ENCODE measurements at places on chromosomes 7 and 10.

GRCh38 chr10:54983255-54983654, 182.2 kb upstream of the PCDH15 start:
- DNase-seq, result no peak

DNA sequence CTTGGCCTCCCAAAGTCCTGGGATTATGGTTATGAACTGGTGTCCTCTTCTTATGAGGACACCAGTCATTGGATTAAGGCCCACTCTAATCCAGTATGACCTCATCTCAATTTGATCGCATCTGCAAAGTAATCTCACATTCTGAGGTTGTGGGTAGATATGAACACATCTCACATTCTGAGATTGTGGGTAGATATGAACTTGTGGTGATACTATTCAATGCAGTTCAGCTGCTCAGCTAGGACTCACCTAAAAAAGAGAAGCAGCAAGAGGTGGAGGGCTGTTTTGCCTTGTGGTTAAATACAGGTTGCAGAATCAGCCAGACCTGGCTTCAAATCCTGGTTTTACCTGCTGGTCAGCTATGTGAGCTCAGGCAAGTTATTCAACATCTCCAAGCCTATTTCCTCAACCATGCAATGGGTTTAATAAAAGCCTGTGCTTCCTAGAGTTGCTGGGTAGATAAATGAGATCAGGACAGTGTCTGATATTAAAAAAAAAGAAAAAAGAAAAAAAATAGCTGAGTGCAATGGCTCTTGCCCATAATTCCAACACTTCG, 8.5 kb upstream of the BAG3 start:
- no peak for DNase-seq

DNA sequence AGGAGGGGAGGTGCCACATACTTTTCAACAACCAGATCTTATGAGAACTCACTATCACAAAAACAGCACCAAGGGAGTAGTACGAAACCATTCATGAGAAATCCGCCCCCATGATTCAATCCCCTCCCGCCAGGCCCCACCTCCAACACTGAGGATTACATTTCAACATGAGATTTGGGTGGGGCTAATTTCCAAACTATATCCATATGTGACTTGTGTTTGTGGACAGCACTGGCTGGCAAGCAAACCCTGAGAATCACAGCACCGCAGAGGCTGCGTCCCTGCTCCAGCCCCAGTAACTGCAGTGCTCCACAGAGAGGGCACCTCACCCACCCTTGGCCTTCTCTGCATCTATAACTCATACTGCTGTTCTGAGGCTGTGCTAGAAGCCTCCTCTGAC, 211.2 kb upstream of the PODXL start:
- DNase-seq, result no peak

DNA sequence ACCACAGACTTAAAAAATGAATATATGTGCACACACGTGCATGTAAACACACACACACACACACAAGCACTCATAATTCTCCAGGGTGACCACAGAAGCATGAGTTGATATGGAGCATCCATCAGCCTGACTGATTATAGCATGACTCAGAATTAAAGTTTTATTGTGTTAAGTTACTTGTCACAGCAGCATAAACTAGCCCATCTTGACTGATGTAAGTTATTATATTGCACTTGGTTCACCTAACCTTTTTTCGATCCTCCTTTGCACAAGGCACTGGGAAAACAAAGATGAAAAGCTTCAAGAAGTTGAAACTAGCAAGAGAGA, 18.8 kb upstream of the SLC35G1 start:
- DNase-seq, result no peak

GRCh38 chr10:15704581-15704968, 15.1 kb downstream of the ITGA8 start:
- DNase-seq, result no peak

GRCh38 chr10:132111871-132112341, 46.2 kb downstream of the JAKMIP3 start:
- DNase-seq, result no peak

DNA sequence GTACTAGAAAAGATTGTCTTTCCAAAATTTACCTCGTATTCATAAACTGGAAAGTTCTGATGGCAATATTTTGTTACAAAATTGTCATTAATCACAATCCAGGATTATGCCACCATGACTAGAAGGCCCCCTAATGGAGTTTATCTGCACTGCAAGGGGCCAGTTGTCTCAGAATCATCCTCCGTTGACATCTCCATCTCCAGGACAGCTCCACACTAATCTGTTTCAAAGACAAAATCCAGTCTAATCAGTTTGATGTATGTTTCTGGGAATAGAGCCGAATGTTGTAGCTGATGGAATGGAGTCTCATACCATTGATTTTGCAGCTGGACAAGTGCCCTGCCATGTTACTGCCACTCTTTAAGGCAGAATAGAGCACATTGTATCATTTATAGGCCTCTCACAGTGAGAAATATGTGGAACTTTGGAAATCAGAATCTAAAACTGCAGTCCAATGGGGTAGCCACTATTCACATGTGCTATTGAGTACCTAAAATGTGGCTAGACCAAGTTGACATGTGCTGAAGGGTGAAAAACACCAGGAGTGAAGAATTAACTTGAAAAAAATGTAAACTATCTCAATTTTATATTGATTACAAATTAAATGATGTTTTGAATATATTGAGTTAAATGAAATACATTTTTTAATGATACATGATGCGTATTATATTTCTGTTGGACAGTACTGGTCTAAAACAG, 38.3 kb upstream of the TOMM7 start:
- no peak for DNase-seq

GRCh38 chr10:90430186-90430585, 427.7 kb downstream of the HTR7 start:
- no peak for DNase-seq

DNA sequence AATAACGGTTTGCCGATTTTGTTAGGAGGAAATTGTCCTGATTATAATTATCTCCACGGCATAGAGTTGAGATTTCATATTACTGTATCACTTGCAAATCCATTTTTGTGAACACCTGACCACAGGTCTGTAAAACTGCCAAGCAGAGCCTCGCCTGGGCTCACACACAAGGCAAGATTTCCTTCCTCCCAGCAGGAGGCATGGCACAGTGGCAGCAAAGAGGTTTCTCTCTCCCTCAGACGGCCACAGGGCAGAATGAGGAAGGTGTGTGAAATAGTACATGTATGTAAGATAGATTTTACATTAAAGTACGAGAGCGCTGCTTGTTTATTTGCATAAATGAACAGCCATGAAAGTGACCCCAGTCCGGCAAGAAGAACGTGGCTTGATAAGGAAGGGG, 130.1 kb downstream of the CELF2 start:
- no peak for DNase-seq

DNA sequence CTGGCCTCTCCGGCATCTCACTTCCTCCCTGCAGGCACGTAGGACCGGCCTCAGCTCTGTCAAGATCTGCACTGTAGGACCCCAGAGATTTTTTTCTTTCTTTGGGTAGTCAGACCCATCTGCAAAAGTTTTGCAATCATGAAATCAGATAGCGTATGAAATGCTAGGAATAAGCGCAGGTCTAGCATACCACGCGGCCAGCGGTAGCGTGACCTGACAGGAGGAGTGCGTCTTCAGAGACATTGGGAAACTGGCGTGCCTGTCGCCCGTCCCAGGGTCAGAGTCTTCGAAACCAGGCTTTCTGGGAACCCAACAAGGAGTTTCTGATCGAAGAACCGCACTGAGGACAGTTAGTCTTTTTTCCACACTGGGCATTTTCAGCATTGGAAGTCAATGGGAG, 100.9 kb upstream of the SH2B2 start:
- no peak for DNase-seq

- no peak for DNase-seq
Measured at GRCh38 chr10:58734116-58734515, 221.4 kb downstream of the BICC1 start.

GRCh38 chr7:7882888-7883287, 85.7 kb upstream of the GLCCI1 start:
- no peak for DNase-seq

DNA sequence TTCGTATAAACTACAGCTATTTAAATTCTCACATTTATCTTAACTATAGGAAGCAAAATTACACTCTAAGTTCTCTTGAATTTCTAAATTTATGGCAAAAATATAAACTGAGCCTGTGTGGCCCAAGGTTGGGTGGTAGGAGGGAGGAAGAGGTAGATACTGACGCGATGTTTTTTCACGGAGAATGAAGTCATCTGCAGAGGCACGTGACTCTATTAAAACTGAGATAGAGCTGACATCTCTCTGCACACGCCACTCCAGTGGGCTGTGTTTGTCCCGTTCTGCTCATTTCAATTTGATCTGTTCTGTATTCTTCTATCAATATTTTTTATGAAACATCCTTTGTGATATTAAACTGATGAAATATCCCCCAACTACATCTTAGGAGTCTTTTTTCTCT, 286.8 kb downstream of the DNAJB6 start:
- DNase-seq, result no peak

- DNase-seq, result peak; percentile 61
Measured at GRCh38 chr7:39609113-39609934, 14.0 kb upstream of the RALA start.

DNA sequence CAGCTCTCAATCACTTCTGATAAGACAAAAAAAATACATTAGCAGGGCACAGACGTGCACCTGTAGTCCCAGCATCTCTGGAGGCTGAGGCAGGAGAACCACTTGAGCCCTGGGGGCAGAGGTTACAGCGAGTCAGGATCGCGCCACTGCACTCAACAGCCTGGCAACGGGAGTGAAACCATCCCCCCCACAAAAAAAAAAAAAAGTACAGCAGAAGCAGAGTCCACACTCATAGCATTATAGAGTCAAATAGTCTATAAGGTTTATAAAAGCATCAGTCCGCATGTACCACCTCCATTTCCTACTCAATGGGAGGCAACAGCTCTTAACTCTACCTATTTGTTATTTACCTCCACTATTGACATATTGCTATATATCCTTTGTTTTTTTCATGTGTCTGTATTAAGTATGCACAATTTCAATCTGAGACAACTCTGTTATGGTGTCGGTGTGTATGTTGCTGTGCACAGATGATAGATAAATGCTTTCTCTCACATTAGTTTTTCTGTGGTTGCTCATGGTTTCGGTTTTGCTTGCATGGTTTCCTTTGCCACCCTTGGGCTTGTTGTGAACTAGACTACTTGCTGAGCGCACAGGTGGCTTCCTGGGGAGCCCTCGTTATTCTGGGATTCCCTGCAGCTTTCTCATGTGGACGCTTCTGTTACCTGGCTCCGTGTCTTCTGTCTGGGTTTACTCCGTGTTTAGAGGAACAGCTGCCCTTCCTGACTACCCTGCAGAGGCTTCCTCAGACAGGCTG, 40.4 kb downstream of the PROSER2 start:
- DNase-seq, result no peak

DNA sequence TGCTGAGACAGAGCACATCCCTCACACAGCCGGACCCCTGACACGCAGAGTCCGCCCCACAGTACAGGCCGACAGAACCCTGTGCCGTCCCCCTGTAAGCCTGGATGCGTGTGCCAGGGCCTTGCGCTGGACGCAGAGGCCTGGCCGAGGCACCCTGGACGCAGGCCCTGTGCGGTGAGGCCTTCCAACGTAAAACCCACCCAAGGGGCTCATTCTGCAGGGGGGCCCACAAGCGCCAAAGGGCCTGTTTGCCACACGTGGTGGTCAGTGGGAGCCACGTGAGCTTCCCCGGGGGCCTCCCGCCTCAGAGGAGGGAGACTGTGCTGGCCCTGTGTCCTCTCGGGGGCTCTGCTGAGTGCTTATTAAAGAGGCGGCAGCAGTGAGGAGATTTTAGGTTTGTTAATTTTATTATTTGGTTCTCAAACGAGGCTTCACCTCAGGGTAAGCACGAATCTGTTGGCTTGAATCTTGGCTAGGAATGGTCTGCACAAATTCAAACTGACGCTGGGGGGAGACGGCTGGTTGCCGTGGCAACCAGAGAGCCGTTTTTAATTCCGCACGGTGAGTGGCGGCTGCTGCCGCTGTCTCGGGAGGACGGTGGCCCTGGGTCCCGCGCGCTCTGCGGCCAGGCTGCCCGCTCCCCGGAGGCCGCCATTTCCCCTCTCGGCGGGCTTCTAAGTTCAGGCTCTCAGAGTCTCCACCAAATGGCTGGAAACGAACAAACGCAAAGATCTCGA, 4.9 kb upstream of the ADGRA1 start:
- no peak for DNase-seq

GRCh38 chr7:109235316-109235715, 665.6 kb downstream of the DNAJB9 start:
- DNase-seq, result no peak

- no peak for DNase-seq
Measured at GRCh38 chr10:95783741-95784140, 27.8 kb downstream of the ENTPD1 start.

- no peak for DNase-seq
Measured at GRCh38 chr10:79336739-79337138, 10.5 kb upstream of the PPIF start.

All from hindlimb muscle (tissue), 1 donor.